Left ventricle myocardium superior (tissue), 1 donor: ENCODE measurements at places on chromosomes 12 and 14. TPM values are rescaled to one million over a fixed set of nuclear protein-coding genes. Genes with fewer than 3 reads are reported as not detected.

DNA sequence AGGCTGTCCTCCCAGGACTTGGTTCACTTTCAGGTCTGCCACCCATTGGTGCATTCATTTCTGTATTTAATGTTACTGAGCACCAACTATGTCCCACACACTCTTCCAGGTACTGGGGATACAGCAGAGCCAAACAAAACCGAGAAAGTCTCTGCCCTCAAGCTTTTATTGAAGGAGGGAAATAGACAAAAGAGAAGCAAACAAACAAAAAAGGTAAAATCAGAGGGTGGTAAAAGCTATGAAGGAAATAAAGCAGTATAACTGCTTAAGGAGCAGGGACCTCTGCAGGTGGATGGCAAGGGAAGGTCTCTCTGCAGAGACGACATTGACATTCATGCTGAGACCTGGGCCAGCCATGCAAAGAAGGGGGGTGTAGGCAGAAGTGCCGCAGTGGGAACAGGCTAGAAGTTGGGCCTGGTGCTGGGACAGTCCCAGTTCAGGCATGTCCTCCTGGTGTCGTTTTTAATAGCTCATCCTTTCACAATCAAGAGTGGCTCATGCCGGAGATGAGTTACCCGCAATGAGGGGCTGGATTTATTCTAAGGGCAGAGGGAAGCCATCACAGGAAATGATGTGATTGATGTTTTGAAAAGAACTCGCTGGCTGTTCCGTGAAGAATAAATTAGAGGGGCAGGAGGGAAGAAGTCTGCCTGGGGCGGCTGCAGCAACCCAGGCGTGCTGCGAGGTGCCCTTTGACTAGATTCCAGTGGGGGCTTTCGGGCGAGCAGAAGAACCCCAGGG, 72.8 kb downstream of the IRF2BPL start:
- DNase-seq, result peak; percentile 48

DNA sequence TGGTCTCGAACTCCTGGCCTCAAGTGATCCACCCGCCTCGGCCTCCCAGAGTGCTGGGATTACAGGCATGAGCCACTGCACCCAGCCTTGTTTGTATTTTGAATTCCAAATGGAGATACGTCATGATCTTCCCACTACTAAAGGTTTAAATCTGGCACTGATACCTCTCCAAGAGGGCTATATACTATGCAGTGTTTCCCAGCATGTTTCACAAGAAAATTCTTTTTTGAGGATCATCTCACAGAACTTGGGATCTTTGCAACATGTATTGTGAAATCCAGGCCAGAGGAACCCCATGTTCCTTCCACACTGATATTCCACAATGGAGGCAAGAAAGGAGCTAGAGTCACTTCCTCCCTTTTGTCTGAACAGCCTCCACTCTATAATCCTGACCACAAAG, 112.7 kb downstream of the NT5DC3 start:
- DNase-seq, result no peak

DNA sequence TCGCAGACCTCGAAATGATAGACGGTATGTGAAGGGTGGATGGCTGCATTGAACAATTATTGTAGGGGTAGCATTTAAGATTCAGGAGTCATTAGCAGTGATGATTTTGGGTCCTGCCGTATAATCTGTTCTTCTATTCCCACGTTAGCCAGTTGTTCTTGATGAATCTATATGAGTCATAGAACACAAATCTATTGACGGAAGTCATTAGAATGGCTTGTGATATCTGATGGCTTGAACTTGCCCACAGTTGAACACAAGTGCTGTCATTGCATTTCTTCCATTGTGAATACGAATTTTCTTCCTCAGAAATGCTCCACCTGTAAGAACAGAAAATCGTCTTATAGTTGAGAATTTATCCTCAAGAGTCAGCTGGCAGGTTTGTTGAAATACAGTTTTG, 1.9 kb downstream of the SRSF5 start:
- DNase-seq, result no peak

GRCh38 chr12:91579516-91580263, 397.1 kb upstream of the DCN start:
- no peak for DNase-seq

DNA sequence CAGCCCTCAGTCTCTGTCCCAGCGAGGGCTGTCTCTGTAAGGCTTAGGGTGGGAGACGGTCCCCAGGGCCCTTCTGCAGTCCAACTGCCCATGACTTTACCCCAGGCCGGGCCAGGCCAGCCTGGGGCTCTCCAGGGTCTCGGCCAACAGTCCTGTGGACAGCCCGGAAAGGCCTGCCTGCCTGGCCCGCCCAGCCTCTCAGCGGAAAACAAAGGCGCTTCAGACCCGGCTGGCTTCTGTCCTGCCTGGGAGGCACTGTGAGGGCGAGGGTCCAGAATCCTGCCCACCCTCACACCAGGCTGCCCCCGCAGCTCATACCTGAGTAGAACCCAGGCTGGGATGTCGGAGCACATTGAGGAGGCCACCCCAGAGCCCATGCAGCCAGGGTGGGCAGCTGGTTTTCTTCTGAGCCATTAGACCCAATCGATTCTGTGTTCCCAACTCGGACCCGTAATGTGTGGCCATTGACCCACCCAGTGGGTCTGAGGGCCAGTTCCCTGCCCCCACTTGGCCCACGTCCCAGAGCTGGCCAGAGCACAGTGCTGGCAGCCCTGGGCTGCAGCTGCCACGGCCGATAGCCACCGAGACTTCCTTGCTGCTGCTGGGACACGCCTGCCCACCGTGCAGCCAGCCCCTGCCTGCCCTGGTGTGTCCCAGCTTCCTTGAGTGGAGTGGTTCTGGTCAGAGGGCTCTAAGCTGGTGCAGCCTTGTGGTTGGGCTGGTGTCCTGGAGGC, 1.6 kb downstream of the CRIP2 start:
- DNase-seq, result peak; percentile 84

The NUAK1 gene
- total RNA-seq, result 38.8 TPM

The SYT10 gene
- total RNA-seq, result not detected
